ENCODE measurements at places on chromosomes 11 and 22.

GRCh38 chr11:108241330-108242037 lies 18.6 kb downstream of the ATM start:
- DNase-seq = no peak

GRCh38 chr11:121553806-121554205 lies 101.0 kb upstream of the SORL1-AS1 start:
- no peak for DNase-seq

- DNase-seq = no peak
These were observed 50.2 kb upstream of the CCDC34 start for GRCh38 chr11:27413218-27413617.

DNA sequence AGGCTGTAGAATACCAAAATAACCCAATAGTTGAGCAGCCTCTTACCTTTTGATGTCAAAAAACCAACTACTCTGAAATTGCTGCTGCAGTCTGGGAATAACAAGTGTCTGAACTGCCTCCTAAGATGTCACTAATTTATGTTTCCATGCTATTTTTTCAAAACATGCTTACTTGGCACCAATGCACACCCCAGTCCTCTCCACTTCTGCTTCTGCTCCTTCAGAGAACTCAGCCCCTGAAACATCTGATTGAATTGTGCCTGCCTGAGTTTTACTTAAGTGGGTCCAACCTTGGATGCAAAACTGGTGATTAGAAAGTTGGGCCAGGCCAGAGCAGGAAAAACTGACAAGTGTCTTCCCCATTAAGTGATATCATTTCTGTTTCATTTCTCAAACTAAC lies 24.6 kb upstream of the TMEM218 start:
- no peak for DNase-seq
